ENCODE measurements at places on chromosomes 1 and 21.

- DNase-seq: no peak
Measured at GRCh38 chr1:25648681-25649440, 32.3 kb downstream of the MAN1C1 start.

DNA sequence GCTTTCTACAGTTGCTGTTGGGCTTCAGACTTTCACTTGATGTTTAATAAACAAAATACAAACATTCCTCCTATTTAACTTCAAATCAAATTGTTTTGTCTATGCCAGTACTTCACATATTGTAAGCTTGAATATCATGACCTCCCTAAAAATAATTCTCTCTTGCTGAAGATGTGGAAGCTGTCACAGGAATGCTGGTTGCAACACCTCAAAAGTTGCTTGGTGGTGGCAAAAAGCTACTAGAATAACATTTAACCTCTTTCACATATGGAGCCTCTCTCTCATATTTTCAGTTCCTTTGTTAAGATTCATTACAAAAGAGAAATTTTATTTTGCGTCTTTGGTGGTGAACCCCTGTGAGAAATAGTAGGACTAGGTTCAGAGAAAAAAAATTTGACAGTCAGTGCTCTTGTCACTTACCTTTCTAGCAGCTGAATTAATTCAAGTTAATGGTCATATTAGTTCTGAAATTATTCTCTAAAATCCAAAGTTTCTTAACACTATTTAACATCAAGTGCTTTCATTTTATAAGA lies 25.5 kb upstream of the F13B start:
- no peak for DNase-seq

- no peak for DNase-seq
Measured at GRCh38 chr1:2129256-2129943, 65.2 kb downstream of the FAAP20 start.

- no peak for DNase-seq
Measured at GRCh38 chr1:173043253-173043652, 7.5 kb downstream of the TNFSF18 start.

DNA sequence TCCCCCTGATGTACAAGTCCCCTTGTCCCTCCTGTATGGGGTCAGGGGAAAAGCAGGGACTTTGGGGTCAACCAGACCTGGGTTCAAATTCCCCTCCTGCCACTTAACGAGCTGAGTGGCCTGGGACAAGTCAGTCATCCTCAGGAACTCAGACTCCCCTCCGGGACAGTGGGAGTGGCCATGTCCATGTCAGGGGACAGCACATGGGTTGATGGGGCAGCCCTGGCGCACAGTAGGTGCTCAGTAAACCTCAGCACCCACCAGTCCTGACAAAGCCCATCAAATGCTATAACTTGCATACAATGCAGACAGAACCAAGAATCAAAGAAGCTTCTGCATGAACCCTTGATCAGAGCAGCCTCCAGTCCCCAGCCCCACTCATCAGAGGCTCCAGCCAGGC lies 30.0 kb downstream of the MATN1 start:
- no peak for DNase-seq
